ENCODE measurements at places on chromosomes 1 and 21.

DNA sequence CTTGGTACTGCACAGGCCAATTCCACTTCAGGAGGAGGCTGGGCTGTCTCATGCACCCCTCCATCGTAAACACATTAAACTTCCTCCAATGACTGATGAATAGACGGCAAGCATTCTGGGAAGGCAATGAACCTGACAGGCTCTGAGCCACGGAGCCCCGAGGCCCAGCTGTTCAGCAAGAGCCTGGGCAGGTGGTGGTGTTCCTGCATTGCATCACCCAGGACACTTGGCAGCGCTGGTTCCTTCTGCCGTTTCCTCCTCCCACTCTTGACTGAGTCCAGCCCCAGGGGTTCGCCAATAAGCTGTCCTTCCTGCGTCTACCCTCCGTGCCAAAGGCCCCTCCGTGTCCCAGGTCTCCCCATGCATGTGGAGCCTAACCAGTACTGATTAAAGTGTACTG lies 109.8 kb downstream of the JAK1 start:
- no peak for DNase-seq

- no peak for DNase-seq
These were observed 181.4 kb upstream of the B3GALT2 start for GRCh38 chr1:193367863-193368262.

DNA sequence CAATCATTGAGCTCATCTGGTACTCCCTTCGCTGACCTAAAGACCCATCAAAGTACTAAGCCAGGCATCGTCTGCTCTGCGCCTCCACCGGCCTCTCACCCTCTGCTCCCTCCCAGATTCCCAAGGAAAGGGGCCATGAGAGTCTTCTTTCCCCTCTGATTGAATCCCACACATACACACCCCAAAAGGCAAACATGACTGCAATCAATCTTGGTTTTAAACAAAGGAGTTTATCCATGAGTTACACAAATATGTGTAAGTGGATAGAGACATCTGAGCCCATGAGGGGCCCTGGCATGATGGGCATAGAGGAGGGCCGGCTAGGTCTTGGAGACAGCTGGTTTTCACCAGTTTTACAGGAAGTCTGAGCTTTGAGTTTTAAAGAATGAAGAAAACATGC lies 50.9 kb downstream of the CAPN2 start:
- no peak for DNase-seq

DNA sequence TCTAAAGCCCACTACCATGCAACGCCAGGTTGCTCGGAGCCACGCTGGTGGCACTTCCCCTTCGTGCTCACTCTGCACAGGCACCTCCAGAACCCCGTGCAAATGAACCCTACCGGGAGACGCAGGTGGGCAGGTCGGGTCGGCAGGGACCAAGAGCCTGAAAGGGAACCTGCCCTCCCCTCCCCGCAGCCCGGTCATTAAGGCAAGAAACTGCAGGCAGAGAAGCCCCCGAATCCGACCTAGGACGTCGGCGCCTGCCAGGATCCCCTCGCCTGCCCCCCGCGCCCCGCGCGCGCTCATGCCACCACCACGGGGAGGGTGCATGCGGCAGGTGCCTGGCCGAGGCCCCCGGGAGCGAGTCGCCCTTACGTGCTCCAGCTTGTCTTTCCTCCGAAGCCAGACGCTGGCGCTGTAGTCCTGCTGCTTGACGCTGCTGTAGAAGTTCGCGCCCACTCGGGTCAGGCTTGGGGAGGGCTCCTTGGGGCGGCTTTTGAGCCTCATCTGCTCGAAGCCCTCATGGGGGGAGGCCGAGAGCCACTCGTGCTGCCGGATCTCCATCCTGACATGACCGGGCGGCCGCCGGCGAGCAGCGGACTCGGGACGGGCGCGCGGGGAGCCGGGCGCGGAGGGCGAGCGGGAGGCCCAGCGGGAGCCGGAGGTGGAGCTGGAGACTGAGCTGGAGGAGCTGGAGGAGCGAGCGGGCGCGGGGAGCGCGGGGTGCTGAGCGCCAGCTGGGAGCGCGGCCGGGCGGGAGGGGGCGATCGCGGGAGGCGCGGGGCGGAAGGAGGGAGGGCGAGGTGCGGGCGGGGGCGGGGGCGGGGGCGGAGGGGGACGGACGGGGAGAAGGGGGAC lies 552 bp downstream of the PLD5 start:
- no peak for DNase-seq

DNA sequence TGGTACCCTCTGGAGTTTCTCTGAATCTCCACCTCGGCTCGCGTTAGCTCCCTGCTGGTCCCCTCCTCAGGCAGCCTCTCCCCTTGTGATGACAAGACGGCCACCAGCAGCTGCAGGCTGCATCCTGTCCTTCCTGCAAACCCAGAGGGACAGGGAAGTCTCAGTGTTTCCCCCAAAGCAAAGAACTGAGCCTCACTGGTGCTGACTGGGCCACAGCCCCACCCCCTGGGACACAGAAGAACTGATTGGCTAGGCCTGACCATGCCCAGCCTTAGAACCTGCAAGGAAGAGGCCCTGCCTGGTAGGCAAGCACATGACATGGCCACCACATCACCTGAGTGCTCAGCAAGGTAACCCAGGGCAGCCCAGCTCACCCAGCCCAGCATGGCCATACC lies 34.6 kb downstream of the TMEM51 start:
- DNase-seq = peak; percentile 38

DNA sequence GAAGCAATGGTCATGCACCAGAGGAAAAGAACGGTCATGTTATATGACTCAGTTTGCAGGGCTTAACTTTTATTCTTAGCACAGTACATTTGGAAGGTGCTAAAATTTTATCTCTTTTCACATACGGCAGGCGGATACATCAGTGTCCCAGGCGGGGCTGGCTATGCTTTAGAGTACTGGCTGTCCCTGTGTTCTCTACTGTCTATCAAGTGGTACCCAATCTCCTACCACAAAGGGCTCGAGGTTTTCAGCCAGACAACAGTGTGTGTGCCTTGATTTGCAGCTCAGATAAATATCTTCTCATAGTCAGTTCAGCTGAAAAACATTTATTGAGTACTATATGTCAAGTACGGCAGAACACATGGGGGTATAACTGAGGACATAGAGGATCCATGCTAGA lies 65.3 kb downstream of the URB2 start:
- no peak for DNase-seq

- DNase-seq = no peak
These were observed 2.1 kb downstream of the VCAM1 start for GRCh38 chr1:100721526-100722207.

- DNase-seq = no peak
These were observed 51.3 kb upstream of the GFI1 start for GRCh38 chr1:92538048-92538412.

- DNase-seq = no peak
These were observed 70.5 kb upstream of the CTTNBP2NL start for GRCh38 chr1:112325504-112325903.

DNA sequence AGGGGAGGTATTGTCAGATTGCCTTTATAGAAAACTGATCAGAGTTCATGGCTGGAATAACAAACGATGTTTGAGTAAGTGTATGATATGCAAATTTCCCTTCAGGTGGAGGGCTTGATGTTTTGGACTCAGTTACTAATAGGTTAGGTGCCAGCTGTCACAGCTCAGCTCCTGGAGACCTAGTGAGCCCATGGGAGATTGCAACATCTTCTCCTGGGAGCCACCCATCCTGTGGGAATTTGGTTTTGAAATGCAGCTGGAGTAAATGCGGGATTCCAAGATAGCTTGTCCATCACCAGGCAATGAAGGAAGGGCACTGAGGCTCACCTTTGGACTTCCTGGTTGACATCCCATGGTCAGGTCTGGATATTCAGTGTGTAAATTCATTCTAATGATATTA lies 211.4 kb upstream of the NRIP1 start:
- no peak for DNase-seq

DNA sequence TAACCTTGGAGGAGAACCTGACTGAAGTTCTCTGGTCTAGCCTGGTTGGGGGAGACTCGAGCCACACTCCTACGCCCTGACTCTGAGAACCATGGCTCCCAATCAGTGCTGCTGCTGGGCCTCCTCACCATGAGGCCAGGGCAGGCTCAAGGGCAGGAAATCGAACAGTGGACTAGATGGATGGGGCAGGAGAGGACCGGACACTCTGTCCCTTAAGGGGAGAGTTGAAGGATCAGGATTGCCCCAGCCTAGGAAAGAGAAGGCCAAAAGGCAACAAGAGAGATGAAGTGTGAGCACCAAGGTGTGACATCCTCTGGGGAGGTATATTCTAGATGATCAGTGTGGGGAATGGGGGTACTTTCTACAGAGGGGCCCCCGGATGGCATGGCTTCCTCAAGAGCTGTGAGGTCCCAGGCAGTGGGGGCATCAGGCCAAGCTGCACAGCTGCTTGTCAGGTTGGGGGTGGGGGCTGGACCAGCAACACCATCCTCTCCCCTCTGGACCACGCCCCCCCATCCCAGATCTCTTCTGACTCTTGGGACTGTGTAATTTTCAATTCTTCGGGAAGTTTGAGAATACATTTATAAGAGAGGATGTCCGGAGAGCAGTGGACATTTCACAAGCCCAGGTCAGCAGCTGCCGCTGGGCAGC lies 34.0 kb downstream of the MX1 start:
- DNase-seq = no peak

- no peak for DNase-seq
These were observed 40.7 kb downstream of the SLC30A1 start for GRCh38 chr1:211538287-211538686.

- DNase-seq = no peak
These were observed 13.3 kb upstream of the SGIP1 start for GRCh38 chr1:66520655-66521054.

GRCh38 chr1:89588480-89588879 lies 44.4 kb upstream of the LRRC8C start:
- DNase-seq = no peak

DNA sequence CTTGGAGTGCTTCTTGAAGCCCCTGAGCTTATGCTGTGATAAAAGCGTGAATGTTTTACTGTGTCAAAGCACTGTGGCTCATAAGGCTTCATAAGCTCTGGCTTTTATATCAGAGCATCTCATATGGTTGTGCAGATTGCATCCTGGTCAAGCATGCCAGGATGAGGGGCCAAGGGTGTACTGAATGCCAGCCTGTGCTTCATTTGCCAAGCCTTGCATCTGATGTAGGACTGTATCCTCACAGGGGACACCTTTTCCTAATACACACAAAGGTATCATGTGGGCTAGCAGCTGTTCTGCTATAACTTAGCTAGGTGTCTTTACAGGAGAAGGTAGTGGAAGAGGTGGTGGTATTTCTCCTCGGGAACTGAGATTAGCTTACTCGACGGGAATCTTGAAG lies 134.7 kb downstream of the ST6GALNAC3 start:
- no peak for DNase-seq

DNA sequence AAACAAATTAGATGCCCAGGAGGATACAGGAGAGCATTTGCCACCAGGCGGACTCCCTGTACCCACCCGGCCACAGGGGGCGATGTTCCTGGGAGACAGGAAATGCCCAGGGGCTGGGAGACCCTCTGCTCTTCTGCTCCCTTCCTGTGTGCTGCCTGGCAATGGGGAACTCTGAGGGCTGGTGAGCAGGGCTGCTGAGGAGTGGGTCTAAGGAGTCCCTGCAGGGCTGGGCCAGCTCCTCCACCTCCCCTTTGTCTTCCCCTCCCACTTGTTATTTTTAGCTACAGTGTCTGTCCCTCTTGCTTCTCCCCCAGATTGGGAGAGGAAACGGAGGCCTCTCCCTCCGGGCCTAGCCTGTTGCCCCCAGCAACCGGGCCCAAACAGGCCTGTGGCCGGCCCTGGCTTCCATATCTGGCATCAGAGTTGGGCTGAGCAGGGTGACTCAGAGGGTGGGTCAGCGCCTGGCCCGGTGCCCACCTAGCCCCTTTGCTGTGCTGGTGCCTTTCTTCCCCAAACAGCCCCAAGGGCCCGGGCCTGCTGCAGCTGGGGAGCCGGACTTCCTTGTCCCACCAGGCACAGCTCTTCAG lies 11.6 kb downstream of the LMNA start:
- DNase-seq = peak; percentile 99

DNA sequence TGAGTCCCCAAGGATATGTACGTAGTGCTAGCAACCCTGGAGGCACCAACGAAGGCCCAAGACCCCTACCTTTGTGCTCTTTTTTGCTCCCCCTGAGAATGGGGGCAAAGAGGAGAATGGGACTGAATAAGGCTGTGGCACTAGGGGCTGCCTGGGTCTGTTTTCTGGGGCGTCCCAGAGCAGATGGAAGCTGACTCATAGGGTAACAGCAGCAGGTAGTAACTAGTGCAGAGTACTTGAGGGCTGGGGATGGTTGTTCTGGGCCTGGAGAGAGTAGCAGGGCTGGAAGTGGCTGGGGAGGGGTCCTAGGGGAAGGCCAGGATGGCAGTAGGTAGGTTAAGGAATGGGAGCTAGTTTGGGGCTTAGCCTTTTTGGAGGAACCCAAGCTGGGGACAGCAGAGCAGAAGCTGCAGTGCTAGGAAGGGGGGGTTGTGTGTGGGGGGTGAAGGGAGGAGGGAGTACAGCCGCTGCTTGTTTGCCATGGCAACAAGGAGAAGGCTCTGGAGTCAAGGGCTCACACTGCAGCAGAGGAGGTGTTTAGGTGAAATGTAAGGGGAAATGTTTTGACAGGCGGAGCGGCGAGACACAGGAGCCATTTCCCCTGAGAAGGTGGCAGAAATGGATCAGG lies 1.8 kb downstream of the NCDN start:
- no peak for DNase-seq

GRCh38 chr1:75908717-75909152 lies 23.5 kb downstream of the ASB17 start:
- DNase-seq = peak; percentile 46

DNA sequence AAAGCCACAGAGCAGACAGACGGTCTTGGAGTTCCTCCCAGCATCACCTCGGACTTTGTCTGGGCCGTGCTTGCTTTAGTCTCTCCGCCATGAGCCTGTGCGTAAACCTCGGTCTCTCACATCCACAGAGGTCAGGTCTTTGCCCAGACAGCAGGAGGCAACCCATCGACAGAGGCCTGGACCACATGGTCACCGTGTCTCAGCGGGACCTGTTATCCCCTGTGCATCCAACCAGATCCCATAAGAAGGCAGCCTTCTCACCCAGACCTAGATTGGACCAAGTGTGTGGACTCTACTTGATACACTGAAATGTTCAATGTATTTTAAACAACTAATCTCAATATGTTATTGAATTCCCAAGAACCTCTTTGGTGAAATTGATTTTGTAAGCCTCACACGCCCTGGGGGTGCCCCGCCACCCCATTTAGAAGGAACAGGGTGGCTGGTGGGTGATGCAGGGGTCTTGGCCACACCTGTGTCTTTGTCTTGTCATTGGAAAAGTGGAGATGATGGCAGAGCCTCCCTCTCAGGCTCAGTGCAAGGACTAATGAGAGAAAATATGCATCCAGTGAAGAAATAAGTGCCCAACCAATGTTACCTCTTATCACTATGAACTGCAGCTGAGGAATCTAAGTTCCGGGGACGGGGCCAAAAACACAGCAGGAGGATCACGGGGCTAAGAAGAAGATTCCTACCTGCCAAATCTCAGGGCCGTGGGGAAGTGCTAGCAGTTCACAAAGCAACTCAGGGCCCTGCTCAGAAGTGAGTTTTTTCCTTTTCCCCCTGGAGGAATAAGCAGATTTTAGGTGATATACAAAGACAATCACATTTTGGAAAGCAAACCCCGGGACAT lies 101.6 kb upstream of the BACE2 start:
- peak; percentile 39 for DNase-seq

- DNase-seq = no peak
These were observed 90.2 kb upstream of the TMEM51 start for GRCh38 chr1:15063346-15063745.

Data from NCI-H226 (cell line).